ENCODE measurements at places on chromosomes 2 and 18.

DNA sequence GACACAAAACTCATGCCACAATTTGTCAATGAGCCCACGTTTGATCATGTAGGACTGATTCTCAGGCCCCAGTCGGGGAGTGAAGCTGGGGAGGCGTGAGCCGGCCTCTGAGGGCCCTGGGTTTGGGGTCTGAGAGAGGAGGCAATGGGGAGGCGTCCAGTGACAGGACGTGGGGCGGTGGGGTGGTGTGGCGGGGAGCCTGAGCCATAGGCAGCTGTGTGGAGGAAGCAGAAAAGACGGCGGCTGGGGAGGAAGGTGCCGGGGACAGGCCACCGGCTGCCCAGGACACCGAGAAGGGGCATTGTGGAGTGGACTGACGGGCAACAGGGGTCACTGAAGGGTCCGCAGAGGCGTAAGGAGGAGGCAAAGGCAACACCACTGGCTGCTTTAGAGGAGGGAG, 7.2 kb downstream of the CHPF start:
- DNase-seq = no peak

DNA sequence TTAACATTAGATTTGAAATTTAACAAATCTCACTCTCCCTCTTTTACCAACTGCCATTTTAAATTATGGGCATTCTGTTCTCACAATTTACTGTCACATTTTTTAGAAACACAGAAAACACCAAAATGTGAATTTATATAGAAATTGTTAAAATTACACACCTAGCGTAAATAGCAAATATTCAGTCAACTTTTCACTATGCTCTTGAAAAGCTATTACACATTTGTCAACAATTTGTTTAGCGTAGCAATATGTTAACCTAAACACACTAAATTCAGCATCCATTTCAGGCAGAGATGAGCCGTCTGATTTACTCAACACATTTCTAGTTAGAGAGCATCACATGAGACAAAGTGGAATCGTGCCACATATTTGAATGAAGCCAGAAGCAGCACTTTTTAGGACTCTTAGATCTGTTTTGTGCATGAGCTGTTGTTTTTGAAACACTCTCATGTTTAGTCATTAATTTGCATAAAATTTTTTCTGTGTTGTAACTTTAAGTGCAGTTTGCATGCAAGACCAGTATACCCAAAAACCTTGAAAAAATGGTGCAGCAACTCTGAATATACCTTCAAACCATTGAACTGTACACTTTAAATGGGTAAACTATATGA, 8.2 kb downstream of the TTC32 start:
- DNase-seq = no peak

GRCh38 chr2:120543899-120544298, 191.8 kb upstream of the GLI2 start:
- no peak for DNase-seq

GRCh38 chr2:232871418-232871834, 1.4 kb downstream of the SNORC start:
- DNase-seq = no peak

DNA sequence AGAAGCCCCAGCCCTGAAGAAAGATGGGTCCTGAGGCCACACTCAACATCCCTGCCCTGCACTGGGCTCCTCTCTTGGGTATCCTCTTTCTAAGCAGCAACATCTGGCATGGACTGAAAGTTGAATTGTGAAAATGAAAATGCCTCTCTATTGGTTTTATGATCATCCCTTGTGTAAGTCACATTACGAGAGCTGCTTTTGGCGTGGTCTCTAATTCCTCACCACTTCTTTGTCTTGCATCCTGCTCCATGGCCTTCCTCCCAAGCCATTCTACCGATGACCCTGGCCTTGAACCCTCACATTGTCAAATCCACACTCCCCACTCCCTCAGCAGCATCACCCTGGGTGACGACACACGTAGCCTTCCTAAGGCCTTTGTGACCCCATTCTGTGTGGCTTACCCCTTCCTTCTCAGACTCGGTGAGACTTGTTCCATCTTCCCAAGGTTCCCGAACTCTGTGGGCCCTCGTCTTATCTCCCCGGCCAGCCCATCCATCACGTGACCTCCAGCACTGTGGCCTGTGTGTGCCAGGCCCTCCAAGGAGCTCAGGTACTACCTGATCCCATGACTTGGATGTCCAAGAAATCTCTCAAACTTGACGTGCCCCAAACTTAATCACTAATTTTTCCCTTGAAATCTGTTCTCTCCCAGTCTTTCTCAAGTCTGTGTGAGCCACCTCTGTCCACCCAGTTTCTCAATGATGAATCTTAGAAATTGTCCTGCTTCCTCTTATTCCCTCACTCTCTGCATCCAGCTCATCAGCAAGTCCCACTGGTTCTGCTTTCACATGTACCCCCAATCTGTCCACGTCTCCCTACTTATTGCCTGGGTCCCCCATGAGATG, 194.7 kb upstream of the HS6ST1 start:
- no peak for DNase-seq

GRCh38 chr18:76208678-76209306, 286.2 kb downstream of the ZNF516 start:
- DNase-seq = no peak

DNA sequence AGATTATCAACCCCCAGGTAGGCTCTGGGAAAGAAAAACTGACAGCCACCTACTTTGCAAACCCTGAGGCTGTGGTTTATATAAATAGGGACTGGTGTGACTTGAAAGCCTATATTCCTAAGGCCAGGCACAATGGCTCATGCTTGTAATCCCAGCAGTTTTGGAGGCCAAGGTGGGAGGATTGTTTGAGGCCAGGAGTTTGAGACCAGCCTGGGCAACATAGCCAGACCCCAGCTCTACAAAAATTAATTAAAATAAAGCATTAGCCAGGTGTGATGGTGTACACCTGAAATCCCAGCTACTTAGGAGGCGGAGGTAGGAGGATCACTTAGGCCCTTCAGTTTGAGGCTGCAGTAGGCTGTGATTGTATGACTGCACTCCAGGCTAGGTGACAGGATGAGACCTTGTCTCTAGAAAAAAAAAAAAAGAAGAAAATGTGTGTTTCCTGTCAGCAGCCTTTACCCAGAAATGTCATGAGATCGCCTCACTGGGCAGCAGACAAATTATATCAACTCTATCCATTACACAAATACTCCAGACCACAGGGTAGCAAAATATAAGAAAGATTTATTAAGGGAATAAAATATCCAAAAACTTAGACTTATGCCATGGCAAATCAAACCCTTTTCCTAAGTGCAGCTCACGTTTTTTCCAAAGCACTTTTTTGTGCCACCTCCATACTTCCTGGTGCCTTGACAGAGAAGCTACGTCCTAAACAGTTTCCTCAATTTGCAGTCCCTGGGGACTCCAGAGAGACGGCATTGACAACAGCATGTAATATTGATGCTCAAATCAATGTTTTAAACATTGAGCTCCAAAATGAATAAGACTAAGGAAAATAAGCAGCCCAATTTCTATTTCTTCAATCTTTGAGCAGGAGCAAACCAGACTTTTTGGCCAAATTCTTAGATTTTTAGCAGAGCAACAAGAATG, 190.8 kb upstream of the NDUFV2 start:
- DNase-seq = no peak

Data from BE2C (cell line).